ENCODE measurements at places on chromosomes 1 and 21.

GRCh38 chr1:220689666-220690065 lies 497 bp upstream of the C1orf115 start:
- no peak for DNase-seq

DNA sequence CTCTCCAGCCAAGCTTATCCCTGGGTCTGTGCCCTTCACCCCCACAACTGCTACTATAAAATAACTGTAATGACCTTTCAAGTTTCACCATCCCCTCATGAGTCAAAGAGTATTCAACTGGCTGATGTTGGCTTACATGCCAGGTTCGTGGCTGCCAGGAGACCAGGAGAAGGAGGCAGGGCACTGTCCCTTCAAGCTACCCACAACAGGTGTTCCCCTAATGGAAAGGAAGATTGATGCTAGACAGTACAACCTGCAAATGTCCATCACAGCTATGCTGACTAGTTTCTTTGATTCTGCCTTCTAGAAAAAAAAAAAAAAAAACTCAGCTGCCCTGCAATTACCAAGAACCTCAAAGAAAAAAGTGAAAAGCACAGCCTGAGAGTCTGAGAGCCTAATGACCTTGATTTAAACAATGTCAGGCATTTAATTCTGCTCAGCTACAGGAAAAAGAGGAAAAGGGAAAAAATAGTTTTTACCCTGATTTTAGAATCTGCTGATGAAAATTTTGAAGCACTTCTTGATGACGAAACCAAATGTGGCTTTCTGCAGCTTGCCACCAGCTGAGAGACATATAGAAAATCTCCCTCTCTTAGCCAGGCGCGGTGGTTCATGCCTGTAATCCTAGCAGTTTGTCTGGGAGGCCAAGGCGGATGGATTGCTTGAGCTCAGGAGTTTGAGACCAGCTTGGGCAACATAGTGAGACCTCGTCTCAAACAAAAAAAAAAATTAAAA lies 82.7 kb upstream of the ROR1 start:
- no peak for DNase-seq

DNA sequence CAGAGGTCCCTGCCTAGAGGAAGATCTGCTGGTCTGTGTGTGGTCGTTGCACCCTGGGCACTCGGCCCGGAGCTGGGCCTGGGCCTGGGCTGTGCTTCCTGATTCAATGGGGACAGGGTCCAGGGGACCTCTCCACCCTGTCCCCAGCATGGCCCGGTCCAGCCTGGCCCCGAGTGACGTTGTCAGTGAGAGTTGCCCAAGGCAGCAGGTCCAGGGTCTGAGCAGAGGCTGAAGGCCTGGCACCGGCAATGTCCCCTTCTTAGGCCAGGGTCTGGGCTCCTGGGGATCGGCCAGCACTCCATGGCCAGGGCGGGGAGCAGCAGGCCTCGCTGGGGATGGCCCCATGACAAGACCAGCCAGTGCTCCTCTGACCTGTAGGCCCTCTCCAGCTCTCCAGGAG lies 15.6 kb upstream of the PEX10 start:
- DNase-seq: no peak

- DNase-seq: no peak
Observed at GRCh38 chr1:209890641-209891330, 47.2 kb upstream of the SYT14 start.

DNA sequence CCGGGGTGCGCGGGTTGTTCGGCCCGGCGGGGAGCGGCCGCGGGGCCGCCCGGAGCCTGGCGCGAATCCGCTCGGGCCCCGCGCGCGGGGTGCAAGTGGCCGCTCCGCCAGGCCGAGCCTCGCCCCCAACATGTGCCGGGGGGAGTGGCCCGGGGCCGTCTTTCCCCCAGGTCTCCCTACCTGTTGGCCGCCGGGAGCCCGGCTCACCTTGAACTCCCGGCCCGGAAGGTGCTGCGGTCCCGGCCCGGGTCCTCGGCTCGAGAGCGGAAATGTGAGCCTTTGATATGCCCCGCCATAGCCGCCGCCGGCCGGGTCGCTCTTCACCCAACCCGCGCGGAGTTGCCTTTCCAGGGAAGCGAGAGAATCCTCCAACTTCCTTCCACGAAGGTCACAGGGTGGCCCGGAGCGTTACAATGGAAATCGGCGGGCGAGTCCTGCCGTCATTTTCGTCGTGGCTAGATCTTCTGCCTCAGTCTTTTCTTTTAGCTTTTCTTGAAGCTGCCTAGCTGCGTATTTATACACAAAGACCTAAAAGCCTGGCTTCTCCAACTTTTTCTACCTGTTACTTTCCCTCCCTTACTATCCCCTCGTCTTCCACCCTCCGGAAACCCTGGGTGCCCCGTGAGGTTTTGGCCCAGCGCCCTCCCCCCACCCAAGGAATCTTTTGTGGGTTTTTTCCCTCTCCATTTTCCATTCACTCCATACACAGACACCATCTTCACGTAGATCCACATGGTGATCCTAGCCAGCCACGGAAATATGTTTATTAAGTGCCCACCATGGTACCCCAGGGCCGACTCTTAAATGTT lies 867 bp downstream of the PTGFRN start:
- peak; percentile 79 for DNase-seq

- DNase-seq: no peak
Observed at GRCh38 chr21:39384674-39385298, 35.9 kb upstream of the HMGN1 start.

DNA sequence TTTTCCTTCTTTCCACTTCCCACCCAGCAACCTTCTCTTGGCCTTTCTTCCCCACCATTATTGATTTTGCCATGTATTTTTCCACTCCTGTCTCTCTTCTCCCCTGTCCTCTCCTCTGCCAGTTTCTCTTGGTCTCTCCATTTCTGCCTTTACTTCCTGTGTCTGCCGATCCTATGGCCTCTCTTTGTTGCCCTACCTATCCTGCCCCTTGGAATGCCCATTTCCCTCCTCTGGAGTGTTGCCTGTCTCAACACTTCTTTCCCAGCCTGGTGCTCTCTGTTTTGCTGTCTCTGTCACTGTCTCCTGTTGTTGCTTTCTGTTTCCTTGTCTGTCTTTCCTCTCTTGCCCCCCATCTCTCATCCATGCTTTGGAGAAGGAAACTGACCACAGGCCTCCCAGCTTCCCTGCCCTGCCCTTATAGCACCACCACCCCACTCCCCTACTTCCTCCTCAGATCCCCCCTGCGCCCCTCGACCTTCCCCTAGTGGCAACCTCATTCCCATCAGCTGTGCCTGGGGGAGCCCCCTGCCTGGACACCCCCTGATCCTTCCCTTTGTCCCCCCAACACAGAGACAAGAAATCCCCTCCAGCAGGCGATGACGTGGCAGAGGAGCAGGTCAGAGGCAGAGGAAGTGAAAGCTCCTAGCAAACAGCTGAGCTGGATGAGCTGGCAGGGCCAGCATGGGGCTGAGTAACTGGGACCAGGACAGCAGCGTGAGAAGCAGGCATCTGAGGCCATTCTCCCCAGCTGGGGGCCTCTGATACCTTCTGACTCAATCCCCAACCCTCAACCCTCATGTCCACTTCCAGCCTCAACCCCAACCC lies 6.6 kb upstream of the ETV3L start:
- DNase-seq: peak; percentile 68

DNA sequence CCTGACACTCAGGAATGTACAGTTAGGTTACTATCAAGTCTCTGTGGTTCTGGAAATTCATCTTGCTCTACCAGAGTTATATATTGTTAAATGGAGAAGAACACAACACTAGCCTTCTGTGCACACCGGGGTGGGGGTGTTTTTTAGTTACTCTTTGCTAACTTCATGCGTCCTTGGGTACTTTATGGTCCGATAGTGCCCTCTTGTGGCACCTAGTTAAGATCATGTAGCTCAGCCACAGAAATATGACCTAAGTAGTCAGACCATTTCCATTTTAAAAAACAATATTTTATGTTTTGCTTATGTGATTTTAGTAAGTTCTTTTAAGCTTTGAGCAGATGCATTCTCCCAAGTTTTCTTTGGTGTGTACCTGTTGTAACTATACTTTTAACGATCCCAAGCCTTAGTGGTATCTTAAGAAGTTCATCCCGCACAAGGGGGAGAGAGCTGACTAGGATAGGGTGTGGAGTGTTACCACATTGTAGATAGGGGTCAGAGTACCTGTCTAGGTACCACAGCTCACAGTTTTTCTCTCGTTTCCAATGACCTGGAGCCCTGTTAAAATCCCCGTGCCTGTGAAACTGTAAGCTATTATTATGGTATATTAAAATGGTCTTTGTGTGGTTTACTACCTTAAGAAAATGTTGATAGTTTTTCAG lies 20.6 kb upstream of the SH3D21 start:
- DNase-seq: no peak

GRCh38 chr1:227789084-227790033 lies 26.1 kb upstream of the PRSS38 start:
- DNase-seq: peak; percentile 69

GRCh38 chr1:154186177-154186576 lies 5.7 kb downstream of the TPM3 start:
- peak; percentile 74 for DNase-seq

DNA sequence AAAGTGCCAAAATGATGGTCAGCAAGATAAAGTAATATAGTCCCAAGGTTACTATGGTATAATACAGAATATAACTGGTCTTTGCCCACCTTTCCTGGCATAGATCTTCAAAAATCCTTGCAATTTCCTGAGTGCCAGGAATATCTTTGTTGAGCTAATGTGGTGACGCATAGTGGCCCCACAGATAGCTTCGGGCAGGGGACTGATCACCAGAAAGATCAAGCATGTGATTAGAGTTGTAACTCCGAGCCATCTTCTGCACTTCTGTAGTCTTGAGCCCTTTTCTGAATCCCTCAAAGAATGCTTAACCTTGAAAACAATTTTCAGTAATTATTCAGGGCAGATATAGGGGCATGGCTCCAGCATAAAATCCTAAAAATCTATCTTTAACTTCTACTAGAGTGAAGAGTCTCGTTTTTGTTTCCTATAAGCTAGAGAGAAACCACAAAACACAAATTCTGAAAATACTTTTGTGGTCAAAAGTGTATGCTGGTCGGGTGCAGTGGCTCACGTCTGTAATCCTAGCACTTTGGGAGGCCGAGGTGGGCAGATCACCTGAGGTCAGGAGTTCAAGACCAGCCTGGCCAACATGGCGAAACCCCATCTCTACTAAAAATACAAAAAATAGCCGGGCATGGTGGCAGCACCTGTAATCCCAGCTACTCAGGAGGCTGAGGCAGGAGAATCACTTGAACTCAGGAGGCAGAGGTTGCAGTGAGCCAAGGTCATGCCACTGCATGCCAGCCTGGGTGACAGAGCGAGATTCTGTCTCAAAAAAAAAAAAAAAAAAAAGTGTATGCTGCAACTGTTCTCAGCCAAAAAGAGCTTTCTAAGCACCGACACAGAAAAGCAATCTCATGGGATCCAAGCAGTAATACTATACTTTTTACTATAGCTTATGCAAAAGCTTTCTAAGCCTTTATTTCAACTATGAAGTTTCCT lies 62.8 kb downstream of the NVL start:
- no peak for DNase-seq

DNA sequence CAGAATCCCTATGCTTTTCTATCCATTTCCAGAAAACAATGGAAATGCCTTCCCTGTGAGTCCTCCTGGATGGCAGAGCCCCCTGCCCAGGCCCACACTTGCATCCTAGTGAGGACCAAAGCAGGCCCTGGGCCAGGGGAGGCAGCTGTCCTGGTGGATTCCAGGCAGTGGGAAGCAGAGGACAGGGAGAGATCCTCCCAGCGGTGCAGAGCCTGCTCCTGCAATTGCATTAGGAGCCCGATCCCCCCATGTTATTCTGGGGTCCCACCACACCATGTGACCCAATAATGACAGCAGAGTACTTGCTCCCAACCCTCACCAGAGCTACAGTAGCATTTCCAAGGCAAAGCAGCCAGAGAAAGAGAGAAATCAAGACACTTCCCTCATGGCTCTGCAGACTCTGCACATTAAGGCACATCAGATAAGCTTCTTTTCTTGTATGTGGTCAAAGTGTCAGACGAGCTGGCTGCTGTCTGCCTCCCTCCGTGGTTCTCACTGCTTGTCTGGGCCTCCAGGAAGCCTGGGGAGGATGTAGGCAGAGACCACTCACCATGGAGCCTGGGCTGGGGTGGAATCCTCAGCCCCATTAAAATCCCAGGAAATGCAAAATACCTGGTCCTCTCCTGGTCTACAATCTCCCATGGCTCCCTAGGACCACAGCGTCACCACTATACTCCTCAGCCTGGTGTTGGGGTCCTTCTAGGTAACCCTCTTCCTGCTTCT lies 54.9 kb upstream of the RUNX3 start:
- DNase-seq: no peak

Data from right cardiac atrium (tissue), 5 donors.